ENCODE measurements at places on chromosomes 4 and X.

DNA sequence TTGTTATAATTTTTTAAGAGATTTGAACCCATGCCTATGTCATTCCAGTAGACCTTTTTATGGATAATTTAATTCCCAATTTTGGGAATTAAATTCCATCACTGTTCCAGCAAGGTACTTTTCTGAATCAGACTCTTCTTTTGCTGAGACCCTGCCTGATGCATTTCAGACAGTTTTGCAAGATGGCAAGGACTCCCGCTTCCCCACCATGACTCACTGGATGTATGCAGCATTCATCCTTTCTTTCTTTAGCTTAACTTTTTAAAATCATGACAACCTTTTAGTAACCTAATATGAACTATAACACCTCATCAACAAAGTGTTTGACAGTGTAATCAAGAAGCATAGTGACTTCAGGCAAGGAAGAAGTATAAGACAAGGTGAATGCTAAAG is 178.1 kb upstream of the LEF1 start:
- no peak for DNase-seq

DNA sequence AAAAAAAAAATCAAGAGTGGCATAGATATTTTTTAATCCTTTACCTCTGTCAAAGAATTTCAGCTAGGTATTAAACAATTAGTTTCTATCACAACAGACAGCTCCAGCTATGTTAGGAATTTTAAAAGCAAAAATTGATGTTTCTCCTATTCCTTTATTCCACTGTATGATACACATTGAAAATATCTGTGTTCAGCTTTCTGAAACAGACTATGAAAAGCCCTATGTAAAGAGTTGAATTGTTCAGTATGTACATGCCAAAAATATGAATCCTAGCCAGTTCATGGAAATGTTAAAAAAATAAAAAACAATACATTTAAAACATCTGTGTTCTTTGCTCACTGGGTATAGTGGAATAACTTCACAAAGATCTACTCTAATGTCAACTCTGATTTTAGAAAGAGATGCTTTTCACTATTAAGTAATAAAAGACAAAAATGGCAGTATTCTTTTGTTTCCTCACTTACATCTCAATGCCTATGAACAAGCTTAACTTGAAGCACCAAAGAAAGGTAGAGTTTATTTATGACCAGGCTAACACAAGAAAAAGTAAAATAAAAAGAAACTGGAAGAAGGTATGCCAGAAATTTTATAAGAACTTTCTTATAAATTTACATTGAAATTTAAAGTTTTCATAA is 32.1 kb downstream of the FBXW7 start:
- DNase-seq = no peak

DNA sequence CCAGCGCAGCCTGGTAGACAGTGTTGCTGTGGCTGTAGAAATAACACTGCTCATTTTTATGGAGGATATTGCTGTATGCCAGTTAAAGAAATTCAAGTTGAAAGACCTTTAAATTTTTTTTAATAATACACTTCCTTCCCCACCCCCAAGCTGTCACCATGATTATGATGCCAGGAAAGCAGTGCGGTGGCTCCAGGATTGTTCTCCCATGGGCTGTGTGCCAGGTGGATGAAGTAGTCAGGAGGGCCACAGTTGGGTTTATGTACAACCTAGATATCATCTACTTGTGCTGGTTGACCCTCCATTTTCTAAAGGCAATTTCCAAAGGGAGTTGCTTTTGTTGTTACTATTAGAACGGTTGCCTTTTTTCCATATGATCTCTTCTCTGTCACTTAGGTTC is 136.6 kb downstream of the AFF1 start:
- DNase-seq = no peak

DNA sequence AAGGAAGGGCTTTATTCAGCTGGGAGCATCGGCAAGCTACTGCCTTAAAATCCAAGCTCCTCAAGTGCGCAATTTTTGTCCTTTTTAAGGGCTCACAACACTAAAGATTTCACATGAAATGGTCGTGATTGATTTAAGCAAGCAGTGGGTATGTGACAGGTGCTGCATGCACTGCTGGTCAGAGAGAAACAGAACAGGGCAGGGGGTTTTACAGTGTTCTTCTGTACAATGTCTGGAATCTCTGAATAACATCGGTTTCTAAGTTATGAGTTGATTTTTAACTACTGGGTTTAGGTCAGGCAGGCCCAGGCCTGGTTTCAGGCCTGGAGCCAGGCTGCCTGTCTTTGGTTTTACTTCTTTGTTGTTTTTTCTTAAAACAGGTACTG is 6.0 kb downstream of the UGT2B17 start:
- no peak for DNase-seq

- DNase-seq = no peak
These were observed 20.2 kb upstream of the MAP3K15 start for GRCh38 chrX:19535476-19535875.

DNA sequence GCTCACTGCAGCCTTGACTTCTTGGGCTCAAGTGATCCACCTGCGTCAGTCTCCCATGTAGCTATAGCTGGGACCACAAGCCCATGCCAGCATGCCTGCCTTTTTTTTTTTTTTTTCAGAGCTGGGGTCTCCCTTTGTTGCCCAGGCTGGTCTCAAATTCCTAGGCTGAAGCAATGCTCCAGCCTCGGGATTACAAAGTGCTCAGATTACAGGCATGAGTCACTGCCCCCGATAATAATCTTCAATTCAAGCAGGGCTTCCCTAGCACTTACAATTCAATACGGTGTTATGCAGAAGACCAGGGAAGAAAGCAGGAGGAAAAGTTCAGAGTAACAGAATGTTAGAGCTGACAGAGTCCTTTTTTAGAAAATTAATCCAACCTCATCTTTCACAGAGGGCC is 26.1 kb downstream of the OTOP1 start:
- no peak for DNase-seq

- DNase-seq = no peak
These were observed 38.1 kb upstream of the PDE5A start for GRCh38 chr4:119666653-119667091.

DNA sequence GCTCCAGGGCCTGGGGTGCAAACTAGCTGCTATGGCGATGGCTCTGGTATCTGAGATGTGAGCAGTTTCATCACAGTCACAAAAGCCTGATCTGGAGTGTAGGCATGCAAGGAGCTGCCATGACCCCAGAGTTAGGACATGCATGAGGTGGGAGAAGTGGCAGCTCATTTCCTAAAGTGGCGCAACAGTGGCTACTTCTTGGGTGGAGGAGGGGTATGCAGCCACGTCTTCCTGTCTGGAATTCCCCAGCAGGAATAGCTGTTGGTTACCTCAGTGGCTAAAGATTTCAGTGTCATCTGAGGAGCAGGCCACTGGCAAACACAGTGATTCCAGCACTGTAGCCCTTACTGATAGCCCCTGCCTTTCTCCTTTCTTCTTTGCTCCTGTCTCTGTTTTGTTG is 1382.5 kb downstream of the C4orf33 start:
- no peak for DNase-seq

- DNase-seq = no peak
These were observed 83.3 kb downstream of the SNCA start for GRCh38 chr4:89753601-89754066.

GRCh38 chr4:186775902-186776301 is 52.2 kb upstream of the FAT1 start:
- no peak for DNase-seq

DNA sequence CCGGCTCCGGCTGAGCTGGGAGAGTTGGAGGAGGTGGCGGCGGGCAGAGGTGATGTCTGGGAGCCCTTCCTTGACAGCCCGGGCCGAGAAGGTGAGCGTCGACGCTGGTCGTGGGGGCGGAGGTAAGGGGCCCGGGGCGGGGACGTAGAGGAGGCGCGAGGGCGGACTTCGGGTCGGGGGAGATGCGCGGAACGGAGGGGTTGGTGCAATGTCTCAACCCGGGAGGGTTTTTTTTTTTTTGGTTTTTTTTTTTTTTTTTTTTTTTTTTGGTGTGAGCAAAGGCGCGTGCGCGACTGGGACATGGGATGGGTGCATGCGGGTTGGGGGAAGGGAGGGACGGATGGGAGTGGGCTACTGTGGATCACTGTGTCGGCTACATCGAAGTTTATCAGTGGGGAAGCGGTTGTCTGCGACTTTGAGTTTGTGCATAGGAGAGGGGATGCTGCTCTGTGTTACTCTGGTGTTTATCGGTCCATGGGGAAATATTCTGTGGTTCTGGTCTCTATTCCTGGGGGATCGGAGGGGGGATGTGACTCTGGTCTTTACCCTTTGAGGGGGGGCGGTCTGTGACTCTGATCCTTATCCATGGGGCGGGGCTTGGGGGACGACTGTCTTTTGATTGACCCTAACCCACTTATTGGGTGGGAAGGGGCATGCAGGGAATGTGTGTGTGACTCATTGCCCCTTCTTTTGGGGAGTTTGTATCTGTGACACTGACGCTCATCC is 537 bp downstream of the RBM10 start:
- DNase-seq = no peak

GRCh38 chr4:108166441-108167315 is 2.1 kb downstream of the LEF1 start:
- DNase-seq = peak; percentile 44

DNA sequence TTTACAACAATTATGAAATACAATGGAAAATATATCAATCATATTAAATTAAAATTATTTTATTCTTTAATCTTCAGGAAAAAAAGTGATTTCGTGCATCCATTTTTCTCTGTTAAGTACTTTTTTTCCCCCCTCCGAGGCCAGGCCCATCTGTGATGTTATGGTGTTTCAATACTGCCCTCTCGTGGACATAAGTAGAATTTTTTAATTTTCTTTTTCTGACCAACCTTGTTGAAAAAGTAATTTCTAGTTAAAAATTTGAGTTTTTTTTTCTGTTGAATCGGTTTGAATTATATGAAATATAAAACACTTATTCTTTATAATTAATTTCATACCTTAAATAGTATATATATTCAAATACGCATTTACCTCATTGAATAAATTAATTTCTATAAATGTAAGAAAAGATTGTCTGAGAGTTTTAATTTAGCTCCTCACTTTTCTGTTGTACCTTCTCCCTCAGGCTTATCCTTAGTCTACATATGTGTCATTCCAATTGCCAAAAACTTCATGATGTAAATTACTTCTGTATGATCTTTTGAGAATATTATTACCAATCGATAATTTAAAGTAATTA is 175.8 kb upstream of the TECRL start:
- no peak for DNase-seq

DNA sequence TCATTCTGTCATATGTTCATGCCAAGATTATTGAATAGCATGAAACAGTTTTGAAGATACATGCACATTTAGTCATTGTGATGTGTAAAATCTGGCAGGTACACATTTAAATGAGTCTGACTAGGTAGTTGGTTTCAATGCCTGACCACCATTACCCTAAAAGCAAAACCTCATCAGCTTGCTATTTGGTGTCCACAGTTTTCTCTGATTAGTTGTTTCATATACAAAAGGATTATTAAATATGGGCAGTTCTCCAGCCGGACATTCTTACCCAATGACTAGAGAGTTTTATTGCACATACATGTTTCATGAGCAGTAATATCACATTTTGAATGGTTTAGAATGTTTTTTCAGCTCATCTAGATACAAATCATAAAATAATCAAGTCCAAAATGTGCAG is 23.7 kb downstream of the DCHS2 start:
- no peak for DNase-seq

GRCh38 chr4:1365271-1366178 is 18.5 kb downstream of the UVSSA start:
- no peak for DNase-seq

GRCh38 chr4:69044247-69044646 is 52.0 kb upstream of the UGT2B7 start:
- DNase-seq = no peak

DNA sequence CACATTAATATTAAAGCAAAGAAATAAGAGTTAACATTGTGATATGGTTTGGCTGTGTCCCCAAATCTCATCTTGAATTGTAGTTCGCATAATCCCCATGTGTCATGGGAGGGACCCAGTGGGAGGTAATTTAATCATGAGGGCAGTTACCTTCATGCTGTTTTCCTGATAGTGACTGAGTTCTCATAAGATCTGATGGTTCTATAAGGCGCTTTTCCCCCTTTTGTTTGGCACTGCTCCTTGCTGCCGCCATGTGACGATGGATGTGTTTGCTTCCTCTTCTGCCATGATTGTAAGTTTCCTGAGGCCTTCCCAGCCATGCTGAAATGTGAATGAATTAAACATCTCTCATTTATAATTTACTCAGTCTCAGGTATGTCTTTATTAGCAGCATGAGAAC is 153.8 kb upstream of the GALNT7 start:
- no peak for DNase-seq

GRCh38 chr4:188839704-188840103 is 700.5 kb downstream of the TRIML1 start:
- no peak for DNase-seq

GRCh38 chrX:74788545-74789086 is 136.6 kb downstream of the NEXMIF start:
- DNase-seq = no peak

DNA sequence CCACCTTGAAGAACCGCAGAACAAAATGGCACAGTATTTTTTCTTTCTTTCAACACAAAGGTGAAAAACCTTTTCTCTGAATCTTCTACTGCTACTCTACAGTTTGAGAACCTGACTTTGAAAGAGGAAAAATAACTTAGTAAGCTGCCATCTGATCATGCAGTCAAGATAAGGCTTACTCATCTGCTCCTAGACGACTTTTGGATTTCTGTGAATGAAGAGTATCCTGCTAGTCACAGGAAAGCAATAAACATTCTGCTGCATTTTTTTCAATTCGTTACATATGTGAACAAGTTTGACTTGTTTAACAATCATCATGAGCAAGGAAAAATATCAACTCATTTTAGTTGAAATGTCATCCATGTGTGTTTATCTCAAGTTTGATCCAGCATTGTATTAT is 25.2 kb downstream of the TIGD2 start:
- no peak for DNase-seq

DNA sequence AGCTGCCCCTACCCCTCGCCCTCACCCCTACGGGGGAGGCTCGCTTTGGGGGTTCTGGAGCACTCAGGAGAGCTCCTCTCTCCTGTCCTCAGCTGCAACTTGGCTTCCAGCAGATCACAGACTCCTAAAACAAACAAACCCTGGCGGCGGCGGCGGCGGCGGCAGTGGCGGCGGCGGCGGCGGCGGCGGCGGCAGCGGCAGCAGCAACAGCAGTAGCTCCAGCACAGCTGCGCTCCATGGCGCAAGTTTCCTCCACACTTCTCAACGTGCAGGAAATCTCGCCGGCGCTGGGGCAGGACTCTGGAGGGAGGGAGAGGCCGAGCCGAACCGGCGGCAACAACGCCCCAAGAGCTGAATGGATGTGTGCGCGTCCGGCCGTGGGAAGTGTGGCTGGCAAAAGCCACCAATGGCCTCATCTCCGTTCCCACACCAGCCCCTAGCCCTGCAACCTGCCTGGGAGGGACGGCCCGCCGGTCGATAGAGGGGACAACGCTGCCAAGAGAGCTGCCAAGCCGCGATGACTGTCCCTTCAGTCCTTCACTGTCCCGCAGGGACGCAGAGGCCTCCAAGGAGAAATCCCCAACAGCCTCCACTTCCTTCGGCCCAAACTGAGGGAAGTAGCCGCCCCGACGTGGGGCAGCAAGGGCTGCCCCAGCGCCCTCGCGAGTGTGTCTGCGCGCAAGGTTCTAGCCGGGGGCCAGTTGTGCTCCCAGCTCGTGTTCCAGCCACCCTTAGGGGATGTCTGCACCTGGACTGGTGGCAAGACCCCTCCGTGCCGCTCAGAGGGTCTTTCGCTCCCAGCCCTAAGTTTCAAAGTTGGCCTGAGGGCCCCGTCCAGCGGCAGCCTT is 775 bp downstream of the SHROOM4 start:
- DNase-seq = no peak

Measured in activated effector memory CD4-positive, alpha-beta T cell treated with Interleukin-2 at 50 U/mL for 16 hours (primary cell).